ENCODE measurements at places on chromosomes 11 and 22. TPM values are rescaled to one million over a fixed set of nuclear protein-coding genes. Genes with fewer than 3 reads are reported as not detected.
A peak's percentile ranks its signal among the peaks of the same experiment; 100 is the strongest.

- DNase-seq, result no peak
- H3K36me3 ChIP-seq, result no peaks in the 10 kb centered on the region
- H3K27ac ChIP-seq, result no peak overlapping the region
- no peaks in the 10 kb centered on the region for H3K4me1 ChIP-seq
- no peaks in the 10 kb centered on the region for H3K27me3 ChIP-seq
- H3K4me3 ChIP-seq, result no peak overlapping the region
Observed at GRCh38 chr11:100821198-100821597, 134.1 kb downstream of the ARHGAP42 start.

GRCh38 chr11:35334385-35335090 lies 84.8 kb downstream of the SLC1A2 start:
- peak; percentile 61 for DNase-seq
- peaks cover 48% of the 10 kb centered on the region for H3K4me1 ChIP-seq
- H3K36me3 ChIP-seq, result no peaks in the 10 kb centered on the region

GRCh38 chr11:82826526-82826925 lies 73.7 kb downstream of the PRCP start:
- DNase-seq, result no peak
- no peak overlapping the region for H3K27ac ChIP-seq
- no peak overlapping the region for H3K4me3 ChIP-seq
- no peaks in the 10 kb centered on the region for H3K4me1 ChIP-seq
- H3K36me3 ChIP-seq, result no peaks in the 10 kb centered on the region

Gene IL18
- not detected for total RNA-seq

DNA sequence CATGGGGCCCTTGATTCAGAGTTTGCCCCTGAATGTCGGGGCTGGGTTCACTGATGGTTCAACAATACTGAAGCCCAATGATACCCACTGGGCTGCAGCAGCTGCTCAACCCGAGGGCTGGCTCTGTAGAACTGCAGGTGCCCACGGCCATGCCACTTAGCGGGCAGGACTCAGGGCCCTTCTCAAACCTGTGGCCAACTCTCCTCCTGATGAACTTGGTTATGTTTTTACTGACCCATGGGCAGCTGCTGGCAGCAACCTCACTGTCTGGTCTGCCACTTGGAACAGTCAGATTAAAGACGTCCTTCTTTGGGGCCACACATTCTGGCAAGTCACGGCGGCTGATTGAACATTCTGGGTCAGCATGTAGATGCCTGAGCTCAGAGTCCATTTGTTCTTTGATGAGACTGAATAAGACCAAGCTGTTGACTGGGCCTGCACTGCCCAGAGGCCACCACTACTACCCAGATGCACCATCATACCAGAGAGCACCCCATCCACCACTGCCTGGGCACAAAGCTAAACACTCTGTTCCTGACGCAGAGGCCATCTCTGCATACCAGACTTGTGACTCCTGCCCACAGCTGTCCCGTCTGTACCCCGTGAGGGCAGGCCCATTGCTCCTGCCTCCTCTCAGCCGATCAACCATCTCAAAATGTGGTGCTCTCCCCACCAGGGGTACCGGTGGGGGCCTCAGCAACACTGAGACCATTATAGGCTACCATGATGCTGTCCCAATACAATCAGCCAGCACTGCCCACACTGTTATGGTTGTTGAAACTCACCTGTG lies 67.8 kb downstream of the SHANK2 start:
- no peaks in the 10 kb centered on the region for H3K4me1 ChIP-seq
- H3K27me3 ChIP-seq, result no peaks in the 10 kb centered on the region
- no peaks in the 10 kb centered on the region for H3K36me3 ChIP-seq
- H3K4me3 ChIP-seq, result no peak overlapping the region
- no peak for DNase-seq
- no peak overlapping the region for H3K27ac ChIP-seq

DNA sequence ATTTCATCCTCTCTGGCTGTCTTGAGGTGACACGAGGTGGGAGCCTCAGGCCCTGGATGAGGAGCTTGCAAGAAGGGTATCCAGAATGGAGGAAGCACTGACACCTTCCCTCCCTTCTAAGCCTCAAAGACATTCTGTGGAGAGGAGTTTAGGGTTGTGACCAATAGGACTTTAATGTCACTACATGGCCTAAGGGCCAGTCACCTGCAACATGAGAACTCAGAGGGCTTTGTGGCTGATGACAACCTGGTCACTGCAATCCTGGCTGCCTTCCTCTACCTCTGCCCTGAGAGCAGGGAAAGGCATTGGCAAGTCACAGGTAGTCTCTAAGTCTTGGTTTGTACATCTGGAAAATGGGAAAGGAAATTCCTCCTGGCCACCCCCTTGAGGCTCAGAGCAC lies 33.7 kb downstream of the PISD start:
- H3K4me1 ChIP-seq, result peaks cover 36% of the 10 kb centered on the region
- no peaks in the 10 kb centered on the region for H3K36me3 ChIP-seq
- H3K27ac ChIP-seq, result peak overlapping the region; percentile 31
- H3K4me3 ChIP-seq, result no peak overlapping the region
- DNase-seq, result no peak

- no peak for DNase-seq
- no peak overlapping the region for H3K27ac ChIP-seq
- H3K4me1 ChIP-seq, result no peaks in the 10 kb centered on the region
- H3K4me3 ChIP-seq, result no peak overlapping the region
Observed at GRCh38 chr11:70771099-70771885, 373.0 kb downstream of the CTTN start.

DNA sequence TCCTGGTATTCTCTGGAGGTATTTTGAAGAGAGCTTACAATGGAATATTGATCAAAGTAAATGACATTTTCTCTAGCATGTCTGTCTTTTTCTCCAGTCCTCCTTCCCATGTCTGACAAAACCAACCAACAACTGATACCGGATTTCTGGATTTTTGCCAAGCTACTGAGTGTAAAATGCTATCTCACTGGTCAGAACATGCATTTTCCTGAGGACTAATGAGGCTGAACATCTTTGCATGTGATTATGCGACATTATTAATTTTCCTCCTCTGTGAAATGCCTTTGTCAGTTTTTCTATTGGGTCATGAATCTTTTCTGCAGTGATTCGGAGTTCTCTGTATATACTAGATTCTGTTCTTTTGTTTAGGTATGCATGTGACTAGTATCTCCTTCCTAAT lies 51.4 kb downstream of the CDON start:
- H3K4me1 ChIP-seq, result no peaks in the 10 kb centered on the region
- no peak overlapping the region for H3K27ac ChIP-seq
- H3K4me3 ChIP-seq, result no peak overlapping the region
- no peaks in the 10 kb centered on the region for H3K36me3 ChIP-seq

GRCh38 chr22:22342697-22343580 lies 98.4 kb downstream of the VPREB1 start:
- no peaks in the 10 kb centered on the region for H3K27me3 ChIP-seq
- DNase-seq, result peak; percentile 25
- no peak overlapping the region for H3K27ac ChIP-seq
- no peaks in the 10 kb centered on the region for H3K4me1 ChIP-seq
- no peaks in the 10 kb centered on the region for H3K36me3 ChIP-seq

Gene CRYAB
- not detected for total RNA-seq

- H3K36me3 ChIP-seq, result no peaks in the 10 kb centered on the region
- H3K4me1 ChIP-seq, result no peaks in the 10 kb centered on the region
- H3K4me3 ChIP-seq, result no peak overlapping the region
- DNase-seq, result no peak
Observed at GRCh38 chr11:113376156-113376555, 11.4 kb upstream of the ANKK1 start.

GRCh38 chr11:36037031-36037430 lies 93.2 kb downstream of the LDLRAD3 start:
- DNase-seq, result no peak
- no peaks in the 10 kb centered on the region for H3K36me3 ChIP-seq
- no peak overlapping the region for H3K27ac ChIP-seq
- H3K27me3 ChIP-seq, result no peaks in the 10 kb centered on the region
- no peak overlapping the region for H3K4me3 ChIP-seq
- no peaks in the 10 kb centered on the region for H3K4me1 ChIP-seq

Gene GGT5
- total RNA-seq, result not detected

- DNase-seq, result peak; percentile 20
- H3K4me3 ChIP-seq, result peak overlapping the region; percentile 66
- H3K27ac ChIP-seq, result peak overlapping the region; percentile 80
- no peaks in the 10 kb centered on the region for H3K36me3 ChIP-seq
Observed at GRCh38 chr22:21951931-21952465, 650 bp downstream of the PPM1F start.
